ENCODE measurements at places on chromosomes 7 and 10.

- DNase-seq, result no peak
Measured at GRCh38 chr7:46139079-46139478, 218.0 kb upstream of the IGFBP3 start.

DNA sequence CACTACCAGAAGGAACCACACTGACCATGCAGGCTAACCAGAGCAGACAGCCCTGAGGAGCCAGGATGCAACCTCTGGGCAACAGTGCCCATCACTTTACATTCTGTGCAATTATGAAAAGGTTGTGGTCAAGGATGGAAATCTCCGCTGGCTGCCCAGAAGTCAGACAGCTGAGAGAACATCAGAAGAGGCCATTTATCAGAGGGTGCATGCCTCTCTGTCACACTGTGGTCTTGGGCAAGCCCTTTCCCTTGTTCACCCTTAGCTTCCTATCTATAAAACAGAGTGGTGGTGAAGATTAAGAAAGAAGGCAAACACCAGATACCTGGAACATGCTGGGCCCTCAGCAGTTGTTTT, 120.7 kb upstream of the GDF10 start:
- no peak for DNase-seq

DNA sequence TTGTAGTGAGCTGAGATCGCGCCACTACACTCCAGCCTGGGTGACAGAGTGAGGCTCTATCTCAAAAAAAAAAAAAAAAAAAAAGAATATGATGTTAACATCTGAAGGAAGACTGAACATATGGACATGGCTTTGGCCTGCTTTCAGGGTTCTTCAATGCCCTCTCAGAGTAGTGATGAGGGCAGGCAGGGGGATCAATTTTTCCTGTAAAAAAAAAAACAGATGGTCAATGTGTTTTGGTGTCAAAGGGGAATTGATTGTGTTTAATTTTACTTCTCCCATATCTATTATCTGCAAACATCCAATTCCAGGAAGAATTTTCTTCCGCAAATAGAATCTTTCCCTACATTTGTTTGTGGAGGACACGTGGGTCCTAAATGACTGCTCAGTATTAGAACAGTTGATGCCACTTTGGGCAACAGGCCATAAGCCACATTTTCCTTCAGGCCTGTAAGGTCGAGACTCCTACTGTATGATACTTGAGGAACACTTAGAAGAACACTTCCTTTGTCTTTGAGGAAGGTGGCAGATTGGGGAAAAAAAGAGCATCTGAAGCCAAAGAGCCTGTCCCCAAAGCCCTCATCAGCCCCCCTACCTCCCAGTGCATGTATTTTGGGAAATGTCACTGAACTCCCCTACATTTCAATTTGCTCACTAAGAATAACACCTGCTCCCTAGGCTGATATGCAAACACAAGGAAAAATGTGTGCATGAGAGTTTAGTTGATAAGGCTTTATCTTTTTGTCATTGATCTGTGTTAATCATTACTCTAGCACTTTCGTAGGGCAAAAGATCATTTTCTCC, 28.3 kb downstream of the MGAM2 start:
- DNase-seq, result no peak

DNA sequence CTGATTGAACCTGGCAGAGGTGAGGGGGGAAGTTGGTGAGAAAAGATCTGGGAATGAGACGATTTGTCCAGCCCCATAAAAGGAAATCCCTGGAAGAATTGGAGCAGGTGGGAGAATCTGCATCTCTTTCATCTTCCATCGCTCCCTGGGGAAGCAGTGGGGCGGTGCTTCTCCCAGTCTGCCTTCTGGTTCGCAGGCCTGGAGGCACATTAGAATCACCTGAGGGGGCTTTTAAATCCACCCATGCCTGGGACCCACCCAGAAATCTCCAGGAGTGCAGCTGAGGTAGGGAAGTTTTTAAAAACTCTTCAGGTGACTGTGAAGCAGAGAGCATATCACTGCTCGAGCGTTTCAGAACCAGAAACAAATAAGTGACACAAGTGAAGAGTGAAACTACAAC, 26.7 kb upstream of the SYPL1 start:
- DNase-seq, result no peak

GRCh38 chr7:42624471-42624870, 287.4 kb downstream of the C7orf25 start:
- no peak for DNase-seq

DNA sequence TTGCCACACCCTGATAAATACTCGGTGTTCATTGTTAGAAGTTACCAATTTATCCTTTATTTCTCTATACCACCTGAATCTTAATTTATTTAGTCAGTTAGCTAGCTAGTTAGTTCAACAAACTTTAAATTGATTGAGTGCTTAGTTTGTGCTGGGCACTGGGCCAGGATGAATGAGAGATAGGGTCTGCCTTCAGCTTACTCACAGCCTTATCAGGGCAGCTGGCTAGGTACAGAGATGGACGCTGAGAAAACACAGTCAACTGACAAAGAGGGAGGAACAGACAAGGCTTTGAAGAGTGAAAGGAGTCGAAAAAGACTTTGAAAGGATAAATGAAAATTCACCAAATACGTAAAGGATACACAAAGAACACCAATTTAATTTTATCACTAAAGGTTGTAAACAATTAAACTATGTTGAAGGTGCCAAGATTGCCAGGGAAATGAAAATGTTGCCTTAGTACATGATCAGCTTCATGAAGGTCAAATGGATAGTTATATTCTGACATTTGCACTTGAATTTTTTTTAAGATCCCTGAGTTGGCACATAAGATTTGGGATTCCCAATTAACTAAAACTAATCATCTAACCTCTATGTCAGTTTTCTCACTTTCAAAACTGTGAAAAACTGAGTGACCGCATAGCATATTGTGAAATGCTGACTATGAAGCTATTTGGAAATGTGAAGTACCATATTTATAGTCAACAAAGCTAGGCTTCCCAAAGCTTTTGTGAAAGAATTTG, 2.1 kb downstream of the CAV2 start:
- no peak for DNase-seq

DNA sequence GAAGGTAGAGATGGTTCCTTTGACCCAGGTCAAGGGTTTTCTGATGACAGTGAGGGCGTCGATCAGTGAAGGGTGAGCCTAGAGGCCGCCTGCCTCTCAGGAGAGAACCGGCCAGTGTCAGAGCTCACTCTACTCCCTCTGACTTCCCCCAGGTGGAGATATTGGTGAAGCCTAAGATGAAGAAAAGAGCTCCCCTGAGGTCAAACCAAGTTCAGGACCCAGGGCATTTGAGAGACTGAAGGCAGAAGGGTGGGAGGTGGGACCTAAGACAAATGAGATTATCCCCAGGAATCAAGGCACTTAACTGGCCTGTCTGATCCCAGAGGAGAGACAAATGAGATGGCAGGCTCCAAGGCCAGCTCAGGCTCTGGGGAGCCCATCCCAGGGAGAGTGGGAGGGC, 104.7 kb downstream of the CDH23 start:
- no peak for DNase-seq
